ENCODE measurements at places on chromosomes 2 and 18.

DNA sequence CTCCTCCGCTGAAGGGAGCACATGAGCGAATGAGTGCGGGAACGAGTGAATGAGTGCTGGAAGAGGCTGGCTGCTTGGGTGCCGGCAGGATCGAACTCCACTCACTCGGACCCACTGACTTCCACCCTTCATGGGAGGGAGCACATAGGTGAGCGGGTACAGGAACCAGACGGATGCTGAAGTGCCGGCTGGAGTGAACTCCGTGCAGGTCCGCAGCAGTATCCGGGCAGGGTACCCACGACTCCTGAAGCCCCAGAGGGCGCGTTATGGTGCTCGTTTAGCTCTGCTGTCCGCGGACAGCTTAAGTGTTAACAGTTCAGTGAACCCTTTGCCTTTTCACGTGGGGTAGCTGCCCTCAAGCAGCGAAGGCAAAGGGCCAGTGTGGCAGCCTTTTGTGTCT is 23.2 kb downstream of the RPRM start:
- DNase-seq = no peak

DNA sequence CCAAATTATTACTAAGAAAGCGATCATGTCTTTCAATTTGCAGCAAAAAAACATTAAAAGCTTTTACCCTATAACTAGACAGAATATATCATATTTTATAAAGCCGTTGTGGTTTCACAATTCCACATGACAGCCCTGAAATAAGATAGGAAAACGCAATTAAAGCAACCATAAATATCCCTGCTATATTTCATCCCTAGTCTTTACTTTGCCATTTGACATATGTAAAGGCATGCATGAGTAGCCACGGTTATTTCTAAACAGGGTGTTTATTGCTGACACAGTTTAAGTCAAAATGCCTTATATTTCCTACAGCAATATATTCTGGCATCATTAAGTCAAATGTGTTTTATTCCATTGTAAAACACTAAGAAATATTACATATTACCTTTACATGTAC is 239.9 kb downstream of the DSEL start:
- DNase-seq = no peak

GRCh38 chr2:113755835-113756354 is 547 bp downstream of the SLC35F5 start:
- no peak for DNase-seq

- no peak for DNase-seq
These were observed 428.1 kb downstream of the MEIS1 start for GRCh38 chr2:66862885-66863650.

- no peak for DNase-seq
These were observed 71.0 kb downstream of the MAPK4 start for GRCh38 chr18:50630895-50631294.

GRCh38 chr2:237594514-237594871 is 4.0 kb upstream of the RAB17 start:
- no peak for DNase-seq

DNA sequence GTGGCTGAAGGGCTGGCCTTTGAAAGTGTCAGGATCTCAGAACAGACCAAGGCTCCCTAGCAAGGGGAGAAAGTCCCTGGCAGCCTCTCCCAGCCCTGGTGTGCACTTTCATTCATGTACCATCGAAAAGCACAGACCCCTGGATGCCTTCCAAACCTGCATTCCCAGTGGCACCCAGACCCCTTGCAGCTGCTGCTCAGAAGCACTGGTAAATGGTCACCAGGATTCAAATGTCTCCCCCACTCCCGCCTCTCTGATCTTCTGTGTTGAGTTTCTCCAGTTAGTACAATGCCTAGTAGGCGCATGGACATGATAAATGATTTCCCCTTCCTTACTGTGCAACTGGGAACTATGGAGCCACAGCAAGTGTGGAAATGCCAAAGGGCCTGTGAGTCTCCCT is 180.0 kb downstream of the GLI2 start:
- no peak for DNase-seq

Data from activated CD8-positive, alpha-beta memory T cell treated with anti-CD3 and anti-CD28 coated beads for 1 hour (primary cell).